Activated CD4-positive, alpha-beta T cell treated with anti-CD3 and anti-CD28 coated beads, Interleukin-2, amount 50 U/mL, for 16 hours (primary cell): ENCODE measurements at places on chromosomes 7 and 10.

DNA sequence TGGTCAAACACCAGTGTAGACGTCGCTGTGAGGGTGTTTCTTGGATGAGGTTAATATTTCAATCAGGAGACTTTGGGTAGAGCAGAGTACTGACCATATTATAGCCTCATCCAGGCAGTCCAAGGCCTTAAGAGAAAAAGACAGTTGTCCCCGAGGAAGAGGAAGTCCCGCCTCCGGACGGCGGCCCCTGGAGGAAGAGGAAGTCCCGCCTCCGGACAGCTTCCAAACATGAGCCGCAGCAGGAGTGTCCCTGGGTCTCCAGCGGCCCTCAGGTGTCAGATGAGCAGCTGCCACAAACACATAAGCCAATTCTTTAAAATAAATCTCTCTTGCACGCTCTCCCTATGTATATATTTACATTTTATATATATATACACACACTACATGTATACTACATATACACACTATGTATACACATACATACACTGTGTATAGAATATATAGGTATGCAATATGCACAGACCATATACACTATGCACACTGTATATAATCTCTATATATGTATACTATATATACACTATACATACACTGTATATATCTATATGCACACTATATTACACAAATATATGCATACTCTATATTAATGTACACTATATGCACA lies 37.5 kb downstream of the PWWP2B start:
- DNase-seq = peak; percentile 56

GRCh38 chr7:66211429-66211828 lies 6.3 kb downstream of the TPST1 start:
- DNase-seq = no peak

DNA sequence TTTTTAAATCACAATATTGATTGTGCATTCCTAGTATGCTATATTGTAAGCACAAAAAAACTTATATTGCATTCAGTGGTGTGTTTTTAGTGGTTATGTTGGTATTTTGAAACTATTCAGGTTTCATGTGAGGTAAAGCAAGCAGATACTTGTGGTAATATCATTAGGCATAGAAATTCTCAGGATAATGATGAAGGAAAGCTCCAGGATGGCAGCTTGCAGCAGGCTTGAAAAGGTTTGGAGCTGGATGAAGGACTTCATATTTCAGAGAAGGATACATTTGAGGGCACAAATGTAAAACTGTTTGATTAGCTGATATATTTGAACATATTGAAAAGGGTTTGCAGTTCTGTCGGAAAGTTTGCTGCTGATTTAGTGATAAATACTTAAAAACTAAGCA lies 17.5 kb downstream of the TRIM24 start:
- DNase-seq = no peak

DNA sequence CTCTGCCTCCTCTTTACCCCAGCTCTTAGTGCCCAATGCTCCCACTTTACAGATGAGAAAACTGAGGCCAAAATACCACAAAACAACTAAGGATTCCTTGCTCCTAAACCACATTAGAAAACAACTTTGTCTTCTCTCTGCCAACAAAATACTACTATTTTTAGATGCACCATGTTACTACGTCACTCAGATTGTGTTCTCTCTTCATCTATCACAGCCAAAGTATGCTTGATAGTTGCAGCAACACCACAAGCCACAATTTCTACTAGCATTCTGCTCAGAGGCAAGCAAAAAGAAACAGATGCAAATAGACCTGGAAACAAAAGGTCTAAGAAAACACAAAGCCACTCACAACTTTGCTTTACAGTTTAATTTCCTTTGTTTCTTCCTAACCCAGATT lies 3.3 kb upstream of the PDE1C start:
- DNase-seq = no peak

DNA sequence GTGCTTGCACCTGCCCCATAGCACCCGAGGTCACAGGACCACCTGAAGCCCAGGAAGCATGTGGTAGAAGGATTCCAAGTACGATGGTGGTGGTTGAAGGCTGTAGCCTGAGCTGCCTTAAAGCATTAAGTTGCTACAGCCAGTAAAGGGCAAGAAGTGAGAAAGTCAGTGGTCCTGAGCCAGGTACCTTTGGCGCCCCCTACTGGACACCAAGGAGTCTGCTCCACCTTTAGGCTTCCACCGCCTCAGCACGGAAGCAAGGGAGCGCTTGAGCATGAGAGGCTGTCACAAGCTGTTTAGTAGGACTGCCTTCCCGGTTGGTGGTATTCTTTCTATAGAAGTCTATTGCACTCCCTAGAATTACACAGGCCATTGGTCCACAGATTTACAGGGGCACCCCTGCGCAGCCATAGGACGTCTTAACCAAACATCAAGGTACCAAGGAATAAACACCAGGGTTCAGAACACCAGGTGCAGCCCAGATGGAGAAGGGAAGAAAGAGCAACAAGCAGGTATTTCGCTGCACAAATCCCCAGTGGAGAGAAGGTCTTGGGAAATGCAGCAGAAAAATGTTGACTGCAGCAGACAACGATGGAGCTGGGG lies 2.2 kb downstream of the CRTAC1 start:
- peak; percentile 73 for DNase-seq

- DNase-seq = no peak
Measured at GRCh38 chr7:155790666-155791065, 21.6 kb downstream of the SHH start.

DNA sequence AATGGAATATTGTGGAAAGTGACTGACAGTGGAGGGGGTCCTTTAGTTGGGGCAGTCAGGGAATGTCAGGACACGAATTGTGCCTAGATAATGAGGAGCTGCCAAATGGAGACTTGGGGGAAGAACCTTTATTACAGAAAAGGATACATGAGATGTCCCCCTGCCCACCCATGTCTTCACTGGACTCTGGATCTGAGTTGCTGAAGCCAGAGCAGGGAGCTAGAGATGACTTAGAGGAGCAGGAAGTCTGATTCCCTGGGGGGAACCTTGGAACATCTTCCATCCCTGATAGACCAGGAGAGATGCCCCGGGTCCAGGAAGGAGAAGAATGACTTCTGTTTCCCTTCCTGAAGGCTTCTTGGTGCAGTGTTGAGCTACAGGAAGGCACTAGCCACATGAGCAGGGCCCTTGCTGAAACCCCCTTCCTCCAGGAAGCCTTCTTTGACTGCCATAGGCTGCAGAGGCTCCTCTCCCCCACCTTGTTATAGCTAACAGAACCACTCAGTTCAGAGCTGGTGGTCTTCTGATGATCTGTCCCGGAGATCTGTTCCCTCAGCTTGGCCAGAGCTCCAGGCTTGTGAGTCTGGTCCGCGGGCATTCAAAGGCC lies 747 bp upstream of the NEURL1 start:
- DNase-seq = no peak
